Left cardiac atrium (tissue), 4 donors: ENCODE measurements at places on chromosomes 11 and 22. TPM values are rescaled to one million over a fixed set of nuclear protein-coding genes. Genes with fewer than 3 reads are reported as not detected.

The ANGPTL5 gene
- 4.0 TPM for total RNA-seq

The FOLH1 gene
- total RNA-seq = 0.92 TPM

The TMEM191C gene
- total RNA-seq = 0.82 TPM

The APOA4 gene
- total RNA-seq = not detected

The MMP7 gene
- 0.32 TPM for total RNA-seq

The BIK gene
- not detected for total RNA-seq

GRCh38 chr11:110200241-110200640, 96.2 kb downstream of the RDX start:
- no peak for DNase-seq

GRCh38 chr22:29187831-29188230, 17.9 kb upstream of the EMID1 start:
- DNase-seq = no peak

DNA sequence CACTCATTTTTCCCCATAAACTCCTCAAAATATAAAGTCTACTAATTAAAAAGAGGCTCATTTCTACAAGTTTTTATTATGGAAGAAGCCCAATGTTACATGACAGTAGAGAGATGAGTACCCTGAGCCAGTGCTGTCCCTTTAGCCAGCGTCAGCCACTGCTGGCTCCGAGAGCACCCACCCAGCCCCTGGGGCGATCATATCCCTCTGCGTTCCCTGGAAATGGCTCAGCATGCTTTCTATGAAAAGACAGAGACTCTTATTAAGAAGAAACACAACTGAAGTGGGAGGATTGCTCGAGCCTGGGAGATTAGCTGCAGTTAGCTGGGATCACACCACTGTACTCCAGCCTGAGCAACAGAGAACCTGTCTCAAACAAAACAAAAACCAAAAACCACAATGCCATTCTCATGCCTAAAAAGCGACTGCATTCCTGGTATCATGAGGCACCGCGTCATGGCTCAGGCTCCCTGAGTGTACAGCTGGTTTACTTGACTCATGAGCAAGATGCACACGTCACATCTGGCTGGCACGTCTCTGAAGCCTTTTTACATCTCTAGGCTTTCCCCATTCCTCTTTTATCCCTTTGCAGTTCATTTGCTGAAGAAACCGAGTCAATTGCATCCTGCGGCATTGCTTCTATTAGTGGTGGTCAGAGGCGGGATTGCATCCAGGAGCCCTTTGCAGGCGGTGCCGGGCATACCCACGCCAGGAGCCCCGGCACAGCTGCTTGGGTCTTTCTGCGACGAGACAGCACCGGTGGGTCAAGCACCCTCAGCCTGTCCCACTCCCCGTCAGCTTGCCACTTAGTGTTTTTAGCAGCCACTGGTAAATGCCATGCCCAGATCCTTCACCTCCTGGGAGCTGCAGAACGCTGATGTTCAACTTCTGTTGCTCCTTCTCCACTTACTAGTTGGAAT, 119.9 kb downstream of the CTTN start:
- DNase-seq = no peak

DNA sequence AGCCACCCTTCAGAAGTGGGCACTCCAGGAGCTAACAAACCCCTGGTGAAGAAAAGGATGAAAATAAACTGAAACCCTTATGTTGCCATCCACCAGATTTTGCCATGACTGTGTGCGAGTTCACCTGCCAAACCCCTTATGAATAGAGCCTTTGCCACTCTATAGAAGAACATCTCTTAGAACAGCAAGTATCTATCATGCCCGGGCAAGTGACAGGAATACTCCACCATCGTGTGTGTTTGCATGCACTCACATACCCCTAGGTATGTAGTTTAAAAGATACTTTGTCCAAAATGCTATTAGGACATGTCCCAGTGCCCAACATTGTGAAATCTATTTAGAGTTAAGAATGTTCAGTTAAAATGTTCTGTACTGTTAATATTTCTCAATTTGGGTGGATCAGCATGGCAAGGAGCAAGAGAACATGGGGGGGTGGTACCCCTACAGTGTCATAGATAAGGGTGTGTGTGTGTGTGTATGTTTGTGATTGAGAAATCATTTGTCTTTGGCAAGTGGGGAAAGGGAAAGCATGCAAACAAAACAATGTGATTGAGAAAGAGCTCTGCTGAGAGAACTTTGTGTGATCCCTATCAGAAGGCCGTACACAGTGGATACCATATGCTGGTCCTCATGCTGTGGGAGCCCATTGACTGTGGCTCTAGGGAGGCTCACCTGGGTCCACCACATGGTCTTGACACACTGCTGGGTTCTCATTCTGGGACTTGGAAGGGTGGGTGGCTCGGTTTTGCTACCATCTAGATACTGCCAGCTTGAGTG, 94.9 kb downstream of the ZBTB16 start:
- DNase-seq = no peak

- no peak for DNase-seq
Observed at GRCh38 chr11:124922831-124923230, 3.8 kb downstream of the HEPN1 start.

DNA sequence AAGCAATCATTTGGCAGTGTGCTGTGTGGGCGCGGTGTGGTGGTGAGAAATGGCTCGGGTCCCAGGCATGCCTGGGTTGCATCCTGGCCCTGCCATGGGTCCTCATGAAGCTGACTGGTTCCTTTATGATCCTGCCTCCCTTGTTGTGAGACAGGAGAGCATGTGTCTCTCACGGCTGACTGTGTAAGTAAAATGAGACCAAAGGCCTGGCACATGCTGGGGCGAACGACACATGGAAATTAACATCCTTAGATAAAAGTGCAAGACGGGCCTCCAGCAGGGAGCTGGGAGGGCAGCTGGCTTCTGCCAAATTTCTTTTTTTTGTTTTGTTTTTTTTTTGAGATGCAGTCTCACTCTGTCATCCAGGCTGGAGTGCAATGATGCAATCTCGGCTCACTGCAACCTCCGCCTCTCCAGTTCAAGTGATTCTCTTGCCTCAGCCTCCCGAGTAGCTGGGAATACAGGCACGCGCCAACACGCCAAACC, 9.4 kb upstream of the FBLN1 start:
- DNase-seq = peak; percentile 58

- DNase-seq = no peak
Observed at GRCh38 chr11:120746376-120746775, 234.8 kb downstream of the GRIK4 start.

DNA sequence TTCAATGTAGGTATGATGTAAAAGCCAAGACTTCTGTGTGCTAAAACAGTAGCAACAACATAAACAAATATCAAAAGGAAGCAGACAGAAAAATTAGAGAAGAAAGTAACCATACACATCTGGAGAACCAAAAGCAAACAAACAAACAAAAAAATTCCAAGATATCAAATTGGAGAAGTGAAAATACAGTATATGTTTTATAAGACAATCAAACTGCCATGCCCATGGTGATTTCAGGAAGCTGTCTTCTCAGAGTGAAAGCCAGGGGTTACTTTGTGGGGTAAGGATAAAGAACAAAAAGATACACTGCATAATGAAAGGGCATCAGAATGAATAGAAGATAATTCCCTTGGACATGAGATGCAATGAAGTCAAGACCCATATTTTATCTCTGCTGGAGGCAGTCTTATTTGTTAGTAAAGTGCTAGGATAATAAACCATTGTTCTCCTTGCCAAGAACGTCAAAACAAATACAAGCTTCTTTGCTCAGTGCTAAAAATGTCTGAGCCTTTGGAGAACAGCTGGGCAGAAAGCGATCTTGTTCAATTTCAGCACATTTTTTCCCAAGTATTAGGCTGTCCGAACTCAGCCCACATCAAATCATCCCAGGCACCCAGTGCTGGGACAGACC, 38.1 kb upstream of the LDLRAD3 start:
- DNase-seq = no peak

- DNase-seq = no peak
Observed at GRCh38 chr11:43998308-43998707, 49.5 kb upstream of the ACCSL start.

- DNase-seq = no peak
Observed at GRCh38 chr11:30295178-30295885, 27.6 kb upstream of the ARL14EP start.

DNA sequence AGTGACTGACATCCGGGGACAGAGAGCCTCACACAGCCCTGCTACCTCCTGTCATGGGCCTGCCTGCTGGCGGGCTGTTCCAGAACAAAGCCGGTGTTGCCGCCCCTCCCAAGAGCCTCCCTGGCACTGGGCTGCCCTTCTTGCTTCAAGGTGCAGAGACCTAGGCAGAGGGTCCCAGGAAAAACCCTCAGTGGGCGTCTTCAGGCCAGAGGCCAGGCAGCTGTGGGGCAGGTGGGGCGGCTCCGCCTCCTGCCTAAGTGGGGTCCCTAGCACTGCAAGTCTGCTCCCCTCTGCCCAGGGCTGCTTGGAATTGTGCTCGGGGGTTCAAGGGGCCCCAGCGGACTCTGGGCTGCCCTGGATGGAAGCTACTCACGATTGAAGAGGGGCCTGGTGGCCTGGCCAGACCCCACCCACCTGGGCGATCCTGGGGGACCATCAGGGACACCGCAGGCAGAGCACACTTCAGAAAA, 20.4 kb upstream of the GNB1L start:
- peak; percentile 19 for DNase-seq

DNA sequence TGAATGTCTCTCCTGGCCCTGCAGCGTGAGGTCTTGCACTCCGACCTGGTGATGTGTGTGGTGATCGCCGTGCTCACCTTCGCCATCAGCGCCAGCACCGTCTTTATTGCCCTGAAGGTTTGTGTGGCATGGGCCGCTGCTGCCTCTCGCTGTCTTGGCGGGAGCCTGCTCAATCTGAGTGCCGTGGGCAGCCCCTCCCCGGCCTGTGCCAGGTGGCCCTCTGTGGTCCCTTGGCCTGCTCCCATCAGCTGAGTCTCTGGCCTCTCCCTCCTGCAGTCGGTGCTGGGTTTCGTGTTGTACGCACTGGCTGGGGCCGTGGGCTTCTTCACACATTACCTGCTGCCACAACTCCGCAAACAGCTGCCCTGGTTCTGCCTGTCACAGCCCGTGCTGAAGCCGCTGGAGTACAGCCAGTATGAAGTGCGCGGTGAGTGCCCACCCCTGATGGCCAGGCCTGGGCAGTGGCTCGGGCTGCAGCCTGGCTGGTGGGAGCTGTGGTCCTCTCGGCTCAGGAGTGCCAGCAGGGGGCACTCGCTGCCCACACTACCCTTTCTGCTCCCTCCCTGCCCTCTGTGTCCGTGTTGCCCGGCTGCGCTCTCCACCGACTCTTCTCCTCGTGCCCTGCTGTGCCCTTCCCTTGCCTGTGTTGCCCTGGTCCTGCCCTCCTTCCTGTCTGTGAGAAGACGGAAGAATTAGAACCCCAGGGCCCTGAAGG, 10.2 kb downstream of the PCNX3 start:
- peak; percentile 65 for DNase-seq

GRCh38 chr22:39300186-39300830, 19.1 kb downstream of the RPL3 start:
- peak; percentile 37 for DNase-seq

DNA sequence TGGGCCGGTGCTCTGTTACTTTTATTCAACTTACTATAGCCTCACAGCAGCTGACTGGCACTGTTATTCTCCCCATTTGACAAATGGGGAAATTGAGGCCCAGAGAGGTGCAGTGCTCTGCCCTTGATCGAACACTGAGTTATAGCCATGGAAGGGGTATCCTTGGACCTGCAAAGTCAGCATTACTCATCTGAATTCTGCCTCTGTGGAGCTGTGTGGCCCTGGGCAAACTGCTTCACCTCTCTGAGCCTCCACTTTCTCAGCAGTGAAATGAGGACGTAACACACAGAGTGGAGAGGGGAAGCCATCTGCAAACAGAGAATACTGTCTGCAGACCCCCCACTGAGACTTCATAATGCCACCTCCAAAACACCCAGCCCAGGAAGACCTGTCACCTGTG, 25.3 kb downstream of the TPST2 start:
- no peak for DNase-seq

DNA sequence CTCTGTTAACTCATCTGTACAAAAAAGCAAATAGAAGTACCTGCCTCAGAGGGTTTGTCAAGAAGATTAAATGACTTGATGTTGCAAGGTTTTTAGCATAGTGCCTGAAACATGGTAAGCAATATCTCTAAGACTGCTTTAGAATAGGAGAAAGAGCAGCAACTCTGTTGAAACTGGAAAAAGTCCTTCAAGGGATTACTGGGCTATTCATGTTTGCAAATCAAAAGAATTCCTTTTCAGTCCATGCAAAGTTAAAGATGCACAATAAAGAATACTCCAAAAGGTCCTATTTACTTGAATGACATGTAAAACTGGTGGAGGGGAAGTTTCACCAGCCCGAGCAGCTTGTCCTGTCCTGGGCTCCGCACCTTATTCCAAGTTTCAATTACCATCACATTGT, 70.6 kb downstream of the C2CD3 start:
- DNase-seq = no peak

GRCh38 chr11:116431842-116432241, 340.9 kb downstream of the BUD13 start:
- DNase-seq = no peak

DNA sequence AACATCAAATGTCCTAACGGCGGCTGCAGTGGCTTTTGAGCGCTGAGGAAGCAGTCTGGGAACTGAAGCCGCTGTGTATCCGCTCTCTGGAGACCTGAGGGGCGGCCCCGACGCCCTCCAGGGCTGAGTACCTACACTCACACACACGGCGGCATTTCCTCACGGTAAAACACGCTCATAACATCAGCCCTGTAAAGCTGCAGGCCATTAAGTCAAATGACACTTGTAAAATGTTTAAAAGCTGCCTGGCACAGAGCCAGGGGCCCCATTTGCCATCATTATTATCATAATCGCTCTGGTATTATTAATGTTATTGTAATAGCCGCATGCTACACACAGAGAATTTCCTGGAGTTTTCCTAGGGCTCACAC, 5.1 kb downstream of the CARS1 start:
- DNase-seq = peak; percentile 10

GRCh38 chr22:41382098-41382578, 396 bp downstream of the TEF start:
- DNase-seq = peak; percentile 77

DNA sequence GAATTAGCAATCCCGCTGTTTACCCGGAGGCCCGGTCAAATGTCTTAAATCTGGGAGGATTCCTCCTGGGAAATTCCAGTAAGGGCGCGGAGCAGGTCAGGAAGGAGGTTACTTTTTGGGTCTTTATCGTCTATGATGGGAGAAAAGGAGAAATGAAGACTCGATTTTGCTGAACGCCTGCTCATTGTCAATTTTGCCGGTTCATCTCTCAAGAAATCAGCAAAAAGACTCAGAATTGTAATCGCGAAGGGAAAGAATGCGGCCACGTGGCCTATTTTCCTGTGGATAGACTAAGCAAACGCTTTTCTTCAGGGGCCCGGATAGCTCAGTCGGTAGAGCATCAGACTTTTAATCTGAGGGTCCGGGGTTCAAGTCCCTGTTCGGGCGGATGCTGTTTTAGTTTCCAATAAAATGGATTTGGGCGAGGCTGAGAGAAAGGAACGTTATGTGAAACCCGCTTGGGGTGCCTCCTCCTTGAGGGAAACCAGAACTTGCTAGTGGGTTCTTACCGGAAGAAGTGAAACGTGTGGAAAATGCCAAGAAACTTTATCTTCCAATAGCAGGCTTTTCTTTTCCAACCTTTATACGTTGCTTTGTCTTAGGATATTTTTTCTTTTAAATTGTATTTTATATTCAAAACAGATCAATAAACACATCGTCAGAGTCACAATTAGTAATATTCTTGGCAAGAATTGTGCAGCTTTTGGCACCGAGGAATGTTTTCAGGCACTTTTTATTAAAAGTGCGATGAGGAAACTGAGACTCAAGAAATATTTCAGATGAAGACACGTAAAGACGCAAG, 45.0 kb downstream of the OR4D9 start:
- peak; percentile 64 for DNase-seq
